ENCODE measurements at places on chromosomes 3 and 15.

- no peak for DNase-seq
Measured at GRCh38 chr3:99755831-99756230, 61.8 kb upstream of the CMSS1 start.

DNA sequence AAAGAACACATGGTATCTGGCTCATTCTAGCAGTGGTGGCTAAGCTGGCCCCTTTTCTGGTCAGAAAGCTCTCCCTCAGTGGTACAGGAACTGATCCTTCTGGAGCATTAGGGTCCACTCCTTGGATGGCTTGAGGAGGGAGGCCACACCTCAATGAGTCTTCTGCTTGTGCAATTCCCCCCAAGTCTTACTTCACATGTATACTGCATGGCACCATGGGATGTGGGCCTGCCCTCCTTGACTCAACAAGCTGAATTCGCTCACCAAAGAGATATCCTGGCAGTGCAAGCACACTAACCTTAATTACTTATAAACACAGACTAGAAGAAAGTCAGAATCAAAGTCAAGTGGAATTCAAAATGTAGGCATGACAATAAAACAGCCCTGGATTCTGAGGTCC is 133.8 kb upstream of the SLC2A2 start:
- DNase-seq, result no peak

- no peak for DNase-seq
Measured at GRCh38 chr3:98003306-98003969, 31.2 kb upstream of the RIOX2 start.

DNA sequence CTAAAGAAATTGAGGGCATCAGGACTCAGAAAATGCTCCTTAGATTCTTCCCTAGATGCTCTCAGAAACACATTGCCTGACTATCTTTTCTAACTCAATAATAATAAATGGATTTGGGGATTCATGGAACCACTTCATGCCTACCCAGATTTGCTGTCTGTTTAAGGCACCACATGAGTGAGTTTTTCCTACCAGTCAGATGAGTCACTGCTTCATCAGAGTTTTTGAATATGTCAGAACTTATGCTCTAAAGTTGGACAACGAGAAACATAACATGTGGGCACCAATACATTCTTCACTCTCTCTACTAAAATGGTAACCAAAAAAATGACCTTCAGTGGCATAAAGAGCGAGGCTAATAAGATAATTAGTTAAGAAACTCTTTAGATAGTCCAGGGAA is 1135.1 kb downstream of the TUSC7 start:
- DNase-seq, result no peak

DNA sequence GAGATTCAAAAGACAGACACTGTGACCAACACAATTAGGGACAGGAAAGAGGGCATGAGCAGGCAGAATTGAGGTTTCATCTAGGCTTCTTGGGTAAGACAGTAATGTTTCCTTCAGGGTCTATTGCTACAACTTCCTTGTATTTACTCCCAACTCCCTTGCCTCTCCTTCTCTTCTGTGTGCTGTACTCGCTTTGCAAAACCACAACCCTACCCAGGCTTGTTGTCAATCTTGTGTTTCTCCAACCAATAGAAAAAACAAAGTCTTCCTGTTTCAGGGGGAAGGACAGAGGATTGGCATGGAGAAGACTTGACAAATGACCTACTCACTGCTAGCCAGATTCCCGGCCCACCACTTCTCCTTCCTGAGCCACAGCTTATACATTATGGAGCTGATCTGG is 36.3 kb upstream of the MASP1 start:
- DNase-seq, result no peak

DNA sequence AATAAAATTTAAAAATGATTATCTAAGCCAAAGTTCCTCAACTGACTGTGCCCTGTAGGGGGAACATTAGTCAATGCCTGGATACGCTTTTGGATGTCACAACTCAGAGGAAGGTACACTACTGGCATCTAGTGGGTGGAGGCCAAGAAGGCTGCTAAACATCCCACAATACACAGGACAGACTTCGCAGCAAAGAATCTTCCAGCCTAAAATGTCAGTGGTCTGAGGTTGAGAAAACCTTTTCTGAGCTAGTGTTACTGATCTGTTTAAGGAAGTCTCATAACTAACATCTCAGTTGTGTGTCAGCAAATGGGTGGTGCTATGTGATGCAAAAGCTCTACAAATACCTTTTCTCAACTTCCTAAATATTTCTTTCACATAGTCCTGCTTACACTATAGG is 20.9 kb upstream of the LDHAL6B start:
- DNase-seq, result no peak
